Activated CD4-positive, alpha-beta T cell treated with anti-CD3 and anti-CD28 coated beads for 48 hours (primary cell): ENCODE measurements at places on chromosomes 12 and 14.

- DNase-seq, result no peak
These were observed 3.5 kb downstream of the TAC3 start for GRCh38 chr12:57012600-57013465.

DNA sequence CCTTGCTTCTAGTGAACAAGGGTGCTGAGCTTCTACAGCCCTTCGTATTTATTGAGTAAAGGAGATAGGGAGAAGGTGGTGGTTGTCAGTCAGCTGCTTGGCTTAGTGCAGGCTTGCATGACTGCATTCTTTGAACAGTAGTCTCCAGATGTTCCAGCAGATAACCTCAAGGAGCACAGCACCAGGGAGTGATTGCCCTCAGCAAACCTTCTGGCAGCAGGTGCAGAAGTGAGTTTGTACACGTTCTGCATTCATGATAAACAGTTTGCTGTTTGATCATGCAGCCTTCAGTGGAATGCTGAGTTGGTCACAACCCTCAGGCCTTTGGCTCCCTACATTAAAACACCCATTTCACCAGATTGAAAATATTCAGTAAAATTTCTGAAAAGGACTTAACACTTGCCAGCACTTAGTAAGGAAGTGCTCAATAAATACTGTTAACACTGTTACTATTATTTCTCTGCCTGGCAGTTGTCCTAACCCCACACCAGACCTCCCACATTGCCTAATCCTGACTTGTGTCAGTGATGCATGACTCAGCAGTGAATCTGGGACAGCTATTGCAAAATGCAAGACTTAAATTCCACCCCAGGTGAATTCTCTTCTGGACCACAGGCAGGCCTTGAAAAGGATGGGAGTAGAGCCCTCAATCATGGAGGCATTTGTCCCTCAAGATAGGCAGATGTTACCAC lies 18.9 kb upstream of the CARMIL3 start:
- DNase-seq, result no peak

DNA sequence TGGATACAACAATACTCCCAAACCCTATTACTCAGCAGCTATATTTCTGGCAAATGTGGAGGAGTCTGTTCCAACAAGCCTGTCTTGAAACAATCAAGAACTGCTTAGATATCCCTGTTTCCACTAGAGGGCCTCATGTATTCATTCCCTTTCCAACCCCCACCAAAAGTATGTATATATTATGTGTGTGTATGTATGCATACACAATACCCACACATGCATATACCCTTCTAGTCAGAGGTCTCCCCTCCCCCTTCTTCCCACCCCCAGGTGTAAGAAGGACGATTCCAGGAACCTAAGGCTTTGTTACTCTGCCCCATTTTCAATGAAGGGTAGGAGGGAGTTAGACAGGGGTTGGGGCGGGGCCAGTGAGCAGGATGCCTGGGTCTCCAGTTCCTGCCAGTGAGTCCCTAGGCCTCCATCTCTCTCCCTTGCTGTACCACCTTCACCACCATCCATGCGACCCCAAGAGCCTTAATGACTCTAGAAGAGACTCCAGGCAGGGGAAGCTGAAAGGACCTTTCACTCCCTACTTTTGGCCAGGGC lies at the start of gene DGKA:
DGKA (plus strand) TSS at position 392 of the 546 bp plus-strand sequence. CDS start 5,342 bp downstream, outside the sequence.
- DNase-seq, result peak; percentile 91

DNA sequence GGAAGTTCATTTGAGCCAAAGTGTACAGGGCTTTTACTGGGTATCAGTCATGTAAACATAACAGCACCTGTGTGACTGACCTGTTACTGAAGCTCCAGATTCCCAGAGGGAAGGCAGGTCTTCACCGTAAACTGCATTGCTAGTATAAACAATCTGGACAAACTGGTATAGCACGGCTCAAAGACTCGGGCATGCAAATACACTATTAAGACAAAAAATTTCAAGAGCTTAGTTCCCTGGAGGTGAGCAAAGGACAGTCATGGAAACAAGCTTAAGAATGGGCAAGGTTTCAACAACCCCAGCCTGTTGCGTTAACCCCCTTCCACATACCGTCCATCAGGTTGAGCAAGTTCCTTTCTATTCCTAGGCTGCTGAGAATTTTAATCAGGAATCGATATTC lies 9.4 kb downstream of the PARP11 start:
- no peak for DNase-seq

GRCh38 chr12:83216230-83216629 lies 529.5 kb downstream of the TMTC2 start:
- no peak for DNase-seq

DNA sequence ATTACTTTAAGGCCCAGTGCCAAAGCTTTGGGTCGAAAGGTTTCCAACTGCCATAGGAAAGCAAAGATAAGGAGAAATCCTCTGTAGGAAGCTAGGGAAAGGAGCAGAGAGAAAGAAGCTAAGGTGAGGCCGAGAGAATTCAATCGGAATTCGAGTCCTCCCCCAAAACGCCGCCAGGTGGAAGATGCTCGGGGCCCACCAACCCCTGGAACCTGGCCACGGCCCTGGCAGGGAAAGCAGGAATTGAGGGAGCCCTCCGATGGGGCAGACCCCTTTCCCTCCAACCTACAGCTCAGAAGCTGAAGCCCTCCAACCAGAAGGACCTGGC lies 498 bp downstream of the GMFB start:
- DNase-seq, result peak; percentile 48

GRCh38 chr12:75704208-75704607 lies 192.8 kb upstream of the KRR1 start:
- no peak for DNase-seq

DNA sequence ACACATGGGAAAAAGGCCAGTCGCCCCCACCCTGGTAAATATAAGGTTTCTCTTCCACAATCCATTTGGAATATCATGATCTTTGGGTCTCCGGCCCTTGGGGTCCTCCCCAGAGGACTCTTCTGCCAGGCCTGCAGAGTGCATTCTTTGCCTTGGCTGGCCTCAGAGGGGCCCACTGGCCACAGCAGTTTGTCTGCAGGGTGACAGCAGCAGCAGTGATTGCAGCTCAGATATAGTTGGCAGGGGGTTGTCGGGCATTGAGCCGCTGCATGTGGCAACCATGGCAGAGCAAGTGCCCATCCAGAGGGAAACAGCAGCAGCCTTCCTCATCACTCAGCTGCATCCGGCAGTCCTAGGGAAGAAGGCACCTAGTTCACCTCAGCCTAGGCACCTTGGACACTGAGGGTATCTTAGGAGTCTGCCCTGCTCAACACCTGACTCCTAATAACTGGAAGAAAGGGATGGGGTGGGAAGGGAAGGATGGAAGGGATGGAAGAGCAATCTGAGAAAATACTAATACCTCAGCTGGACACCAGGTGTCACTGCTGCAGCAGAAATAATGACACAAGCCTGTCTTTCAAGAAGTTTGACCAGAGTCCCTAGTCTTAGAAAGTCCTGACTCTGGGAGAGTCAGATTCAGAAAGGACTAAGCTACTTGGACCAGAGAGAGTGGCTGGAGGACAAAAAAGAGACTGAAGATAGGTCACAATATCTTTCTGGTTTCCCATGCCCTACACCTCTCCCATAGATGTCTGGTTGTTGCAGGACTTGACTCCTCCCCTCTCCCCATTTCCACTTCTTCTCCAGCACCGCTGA lies 8.9 kb downstream of the AJUBA start:
- DNase-seq, result peak; percentile 47

GRCh38 chr12:57235728-57236131 lies 6.2 kb downstream of the SHMT2 start:
- no peak for DNase-seq
